ENCODE measurements at places on chromosomes 1 and 21.

GRCh38 chr1:236534151-236534651 is 10.4 kb downstream of the LGALS8 start:
- DNase-seq = no peak

GRCh38 chr1:4660917-4661594 is 6.6 kb downstream of the AJAP1 start:
- no peak for DNase-seq

GRCh38 chr1:240737298-240737697 is 125.3 kb upstream of the GREM2 start:
- no peak for DNase-seq

GRCh38 chr1:47024141-47024801 is 802 bp downstream of the CYP4X1 start:
- no peak for DNase-seq

DNA sequence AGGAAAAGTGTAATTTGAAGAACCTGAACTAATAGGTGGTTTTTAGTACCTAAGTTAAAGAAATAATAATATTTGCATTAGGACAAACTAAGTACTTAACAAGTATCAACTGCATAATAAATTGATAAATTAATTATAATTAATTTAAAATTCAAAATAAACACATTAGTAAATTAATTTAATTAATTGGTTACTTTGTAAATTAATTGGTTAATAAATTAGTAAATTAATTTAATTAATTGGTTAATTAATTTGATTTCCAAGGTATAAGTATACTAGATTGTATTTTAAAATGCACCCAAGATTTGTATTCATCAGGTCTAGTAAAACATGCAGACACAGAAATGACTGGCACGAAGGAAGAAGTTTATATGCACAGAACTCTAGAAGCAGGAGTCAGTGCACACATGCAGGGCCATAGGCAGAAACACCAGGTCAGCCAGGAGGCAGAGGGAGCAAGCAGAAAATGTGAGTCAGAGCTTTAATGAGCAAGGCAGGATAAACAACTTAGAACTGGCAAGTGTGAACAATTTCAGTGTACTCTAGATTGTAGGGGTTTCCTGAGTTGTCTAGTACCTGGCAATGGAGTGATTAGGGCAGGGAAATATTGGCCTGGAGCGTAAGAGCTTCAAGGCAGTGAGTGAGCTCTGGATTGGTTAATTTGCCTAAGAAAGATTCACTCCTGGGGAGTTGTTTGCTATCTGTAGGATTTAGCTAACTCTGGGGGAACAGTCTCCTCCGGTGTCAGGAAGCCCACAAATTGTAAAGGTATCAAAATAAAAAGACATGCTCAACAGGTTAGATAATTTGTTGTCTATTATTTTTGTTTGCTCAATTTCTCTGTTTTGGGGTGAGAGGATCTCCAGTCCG is 665.7 kb downstream of the MRPL39 start:
- DNase-seq = no peak

DNA sequence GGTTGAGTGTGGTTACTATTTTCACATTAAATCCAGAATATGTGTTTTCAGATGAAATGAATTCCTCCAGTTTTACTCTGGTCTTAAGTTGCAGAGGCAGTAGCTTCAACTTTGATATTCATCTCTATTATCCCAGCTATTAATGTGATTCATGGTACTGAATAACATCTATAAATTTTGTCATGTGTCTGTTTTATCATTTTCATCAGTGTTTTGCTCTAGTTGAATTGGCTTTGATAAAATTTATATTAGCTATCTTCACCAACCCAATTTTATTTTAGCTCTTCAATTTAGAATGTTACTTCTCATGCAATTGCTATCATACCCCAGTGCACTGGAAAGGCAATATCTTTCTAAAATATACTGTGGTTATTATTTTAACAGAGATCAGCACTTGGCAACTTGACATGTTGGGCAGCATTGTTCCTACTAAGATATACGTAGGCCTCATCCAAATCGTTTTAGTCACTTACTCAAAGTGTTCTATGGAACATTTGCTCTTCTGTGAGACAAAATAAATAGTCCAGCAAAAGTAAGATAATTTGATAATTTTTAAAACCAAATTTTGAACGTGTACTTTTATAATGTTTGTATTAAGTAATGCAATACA is 184.3 kb downstream of the NCAM2 start:
- no peak for DNase-seq

GRCh38 chr21:14535702-14536101 is 10.4 kb downstream of the SAMSN1 start:
- no peak for DNase-seq

DNA sequence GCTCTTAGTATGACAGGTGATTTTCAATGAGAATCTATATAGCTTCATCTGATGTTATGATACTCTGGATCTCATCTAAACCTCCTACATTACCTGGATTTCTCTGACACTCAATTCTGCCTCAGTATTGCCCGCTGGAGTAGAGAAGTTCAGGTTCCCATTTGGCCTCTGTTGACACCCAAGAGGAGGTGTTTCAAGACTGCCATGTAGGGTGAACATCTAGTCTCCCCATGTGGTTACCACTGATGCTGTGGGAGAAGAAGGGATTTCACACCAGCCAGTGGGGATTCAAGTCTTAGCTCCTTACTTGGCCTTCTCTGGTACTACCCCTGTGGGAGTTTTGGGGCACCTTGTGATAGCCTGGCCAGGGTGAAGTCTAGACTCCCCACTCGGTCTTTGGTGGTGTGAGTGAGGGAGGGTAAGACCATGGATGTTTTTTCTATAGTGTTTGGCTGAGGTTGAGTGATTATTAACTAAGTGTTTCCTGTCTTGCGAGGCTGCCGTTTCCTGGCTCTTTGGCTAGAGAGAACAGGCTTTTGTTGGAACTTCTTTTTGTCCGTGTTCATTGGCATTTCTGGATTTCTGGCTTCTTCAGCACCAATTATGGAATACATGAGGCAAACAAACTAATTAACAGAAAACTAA is 90.7 kb downstream of the RHOU start:
- no peak for DNase-seq

GRCh38 chr1:201562659-201563405 is 23.9 kb downstream of the NAV1 start:
- DNase-seq = peak; percentile 77

DNA sequence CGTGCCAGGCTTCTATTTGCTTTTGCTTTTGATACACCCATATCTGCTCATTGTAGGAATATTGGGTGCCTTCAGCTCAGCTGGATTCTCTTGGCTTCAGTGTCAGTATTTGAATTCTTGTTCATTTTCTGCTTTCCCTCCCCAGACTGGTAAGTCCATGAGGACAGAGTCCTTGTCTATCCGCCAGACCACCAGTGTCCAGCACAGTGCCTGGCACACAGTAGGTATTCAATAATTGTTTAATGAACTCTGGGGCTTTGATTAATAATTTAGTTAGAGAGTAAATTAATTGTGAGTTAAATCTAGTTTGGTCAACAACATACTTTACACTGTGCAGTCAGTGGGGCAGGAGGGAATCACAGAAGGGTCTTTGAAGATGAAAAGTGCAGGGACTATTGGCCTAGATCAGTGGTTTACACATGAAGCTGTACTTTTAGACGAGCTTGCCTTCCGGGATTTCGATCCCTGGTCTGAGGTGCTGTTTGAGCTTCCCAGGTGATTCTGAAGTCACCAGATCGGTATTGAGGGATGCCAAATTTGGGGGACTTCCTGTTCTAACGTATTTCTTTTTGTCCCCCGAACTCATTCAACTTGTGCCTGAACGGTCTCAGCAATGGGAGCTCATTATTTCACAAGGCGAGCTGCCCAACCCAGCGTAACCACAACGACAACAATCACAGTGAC is 119.1 kb upstream of the JUN start:
- DNase-seq = no peak

GRCh38 chr1:23562137-23562876 is 3.0 kb upstream of the ID3 start:
- DNase-seq = peak; percentile 98

DNA sequence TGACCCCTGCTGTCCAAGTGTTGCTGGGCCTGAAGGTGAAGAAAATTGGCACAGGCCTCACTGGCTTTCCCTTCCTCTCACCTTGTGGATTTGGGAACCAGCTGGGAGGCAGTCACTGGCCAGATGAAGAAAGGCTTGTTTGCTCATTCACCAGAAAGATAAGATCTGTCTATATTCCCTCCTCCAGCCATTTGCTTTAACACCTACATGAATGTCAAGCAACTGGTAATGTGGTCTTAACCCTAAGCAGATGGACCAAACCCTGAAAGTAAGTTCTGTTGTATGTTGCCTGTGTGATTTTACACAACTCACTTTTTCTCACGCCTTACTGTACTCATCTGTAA is 10.3 kb upstream of the SRRM1 start:
- no peak for DNase-seq

DNA sequence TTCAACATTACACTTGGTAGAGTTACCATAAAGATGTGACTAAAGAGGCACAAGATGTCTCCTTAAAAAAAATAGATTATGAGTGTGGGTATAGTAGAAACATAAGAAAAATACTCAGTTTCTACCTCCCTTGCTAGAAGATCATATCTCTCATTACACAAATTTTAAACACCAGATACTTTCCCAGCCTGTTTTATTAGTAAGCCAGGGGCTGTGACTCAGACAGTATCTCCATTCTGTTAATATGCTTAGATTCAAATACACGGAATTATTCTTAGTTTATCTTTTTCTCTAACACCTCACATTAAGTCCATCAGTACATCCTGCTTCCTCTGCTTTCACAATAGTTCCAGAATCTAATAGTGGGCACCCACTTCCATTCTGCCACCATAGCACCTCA is 561.8 kb upstream of the ADAMTS5 start:
- DNase-seq = no peak

DNA sequence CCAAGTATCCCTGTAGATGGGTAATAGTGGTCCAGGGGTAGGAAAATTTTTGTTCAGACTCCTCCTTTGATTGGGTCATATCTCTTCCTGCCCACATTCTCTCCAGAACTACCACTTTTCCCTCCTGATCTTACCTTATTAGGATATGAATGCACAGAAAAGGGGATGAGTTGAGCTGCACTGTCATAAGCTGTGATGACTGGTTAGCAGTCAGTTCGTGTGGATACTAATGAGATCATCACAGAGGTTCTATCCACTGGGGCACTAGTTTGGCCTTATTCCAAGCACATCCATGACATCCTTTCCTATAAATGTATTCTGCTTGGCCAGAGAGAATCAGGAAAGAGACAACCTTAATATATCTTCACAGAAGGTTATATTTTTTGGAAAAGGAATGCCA is 22.1 kb upstream of the TBX15 start:
- DNase-seq = no peak

DNA sequence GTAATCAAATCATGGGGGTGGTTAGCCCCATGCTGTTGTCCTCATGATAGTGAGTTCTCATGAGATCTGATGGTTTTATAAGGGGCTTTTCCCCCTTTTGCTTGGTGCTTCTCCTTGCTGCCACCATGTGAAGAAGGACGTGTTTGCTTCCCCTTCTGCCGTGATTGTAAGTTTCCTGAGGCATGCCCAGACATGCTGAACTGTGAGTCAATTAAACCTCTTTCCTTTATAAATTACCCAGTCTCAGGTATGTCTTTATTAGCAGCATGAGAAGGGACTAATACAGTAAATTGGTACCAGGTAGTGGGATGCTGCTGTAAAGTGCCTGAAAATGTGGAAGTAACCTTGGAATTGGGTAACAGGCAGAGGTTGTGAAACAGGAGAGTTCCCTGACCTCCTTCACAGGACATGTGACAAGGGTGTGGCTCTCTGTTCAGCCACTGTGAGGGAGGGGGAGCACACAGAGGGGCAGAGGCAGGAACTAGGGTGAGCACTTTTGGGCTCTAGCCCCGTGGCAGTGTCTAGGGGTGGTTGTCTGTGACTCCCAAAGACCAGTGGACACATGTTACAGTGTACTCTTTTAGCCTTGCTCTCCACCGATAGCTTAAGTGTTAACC is 105.3 kb downstream of the BACH1 start:
- no peak for DNase-seq

DNA sequence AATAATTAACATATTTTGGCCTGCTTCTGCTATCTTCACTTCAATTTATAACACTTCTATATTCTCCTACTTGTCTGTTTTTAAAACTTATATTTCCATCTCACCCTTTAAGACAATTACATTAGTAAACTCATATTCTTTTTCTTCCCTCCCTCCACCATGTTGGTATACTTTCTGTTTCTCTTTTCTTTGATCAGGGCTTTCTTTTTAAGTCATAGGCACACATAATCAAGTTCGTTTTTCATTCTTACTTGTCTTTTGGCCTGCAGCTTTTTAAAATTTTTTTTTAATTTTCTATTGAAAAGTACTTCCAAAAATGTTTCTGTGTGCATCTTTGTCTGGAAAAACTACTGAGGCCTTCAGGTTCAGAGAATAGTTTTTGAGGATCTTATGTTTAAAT is 2.3 kb downstream of the PYHIN1 start:
- no peak for DNase-seq

DNA sequence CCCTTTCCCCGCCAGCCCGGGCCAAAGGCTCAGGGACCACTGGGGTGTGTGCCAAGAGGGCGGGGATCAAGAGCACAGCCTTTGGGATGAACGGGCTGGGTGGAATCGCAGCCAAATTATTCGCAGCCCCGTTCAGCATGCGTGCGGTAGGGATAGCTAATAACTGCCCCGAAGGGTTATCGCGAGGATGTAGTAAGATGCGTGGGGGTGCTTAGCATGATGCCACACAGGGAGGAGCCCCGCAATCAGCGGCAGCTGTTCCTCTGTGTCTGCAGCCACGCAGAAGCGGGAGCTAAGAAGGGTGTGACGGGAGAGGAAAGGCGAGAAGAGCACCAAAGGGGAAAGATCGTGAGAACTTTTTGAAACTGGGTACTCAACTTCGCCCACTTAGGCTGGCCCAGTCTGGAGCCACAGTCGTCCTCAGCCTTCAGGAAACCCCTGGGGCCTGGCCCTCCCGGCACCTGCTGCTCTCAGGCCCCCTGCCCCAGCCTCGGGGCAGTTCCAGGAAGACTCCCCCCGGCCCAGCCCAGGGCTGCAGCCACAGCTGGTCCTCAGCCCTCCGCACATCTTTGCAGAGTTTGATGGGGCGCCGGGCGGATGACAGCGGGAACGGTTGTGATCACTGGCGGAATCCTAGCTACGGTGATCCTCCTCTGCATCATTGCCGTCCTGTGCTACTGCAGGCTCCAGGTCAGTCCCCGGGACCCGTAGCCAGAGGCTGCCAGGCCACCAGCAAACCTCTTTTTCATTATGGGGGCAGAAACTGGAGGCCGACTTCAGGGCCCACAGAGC is 64.9 kb downstream of the TOR1AIP2 start:
- DNase-seq = no peak

DNA sequence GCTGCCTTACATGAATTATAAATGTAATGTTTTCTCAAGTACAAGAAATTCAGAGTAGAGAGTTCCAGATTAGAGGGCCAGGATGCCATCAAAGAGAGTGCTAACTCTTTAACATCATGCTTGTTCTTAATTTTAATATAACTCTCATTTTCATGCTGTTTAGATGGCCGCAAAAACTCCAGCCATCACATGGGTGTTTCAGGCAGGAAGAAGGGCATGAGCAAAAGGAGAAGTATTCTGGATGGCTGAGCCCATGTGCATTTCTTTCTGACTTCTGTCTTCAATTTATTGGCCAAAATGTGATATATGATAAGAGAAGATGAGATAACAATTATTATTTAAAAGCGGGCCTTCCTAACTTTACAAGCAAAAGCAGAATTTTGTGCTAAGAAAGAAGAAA is 1328.6 kb downstream of the MRPL39 start:
- DNase-seq = no peak
